NCI-H748 treated with DMSO at 0.1 percent for 48 hours (cell line): ENCODE measurements at places on chromosomes 6 and 20.

- DNase-seq = no peak
These were observed 174.0 kb downstream of the GJA10 start for GRCh38 chr6:90068264-90068663.

GRCh38 chr20:37956107-37956585 is 53.2 kb downstream of the VSTM2L start:
- peak; percentile 64 for DNase-seq

GRCh38 chr6:97663252-97663651 is 380.2 kb upstream of the MMS22L start:
- DNase-seq = no peak

DNA sequence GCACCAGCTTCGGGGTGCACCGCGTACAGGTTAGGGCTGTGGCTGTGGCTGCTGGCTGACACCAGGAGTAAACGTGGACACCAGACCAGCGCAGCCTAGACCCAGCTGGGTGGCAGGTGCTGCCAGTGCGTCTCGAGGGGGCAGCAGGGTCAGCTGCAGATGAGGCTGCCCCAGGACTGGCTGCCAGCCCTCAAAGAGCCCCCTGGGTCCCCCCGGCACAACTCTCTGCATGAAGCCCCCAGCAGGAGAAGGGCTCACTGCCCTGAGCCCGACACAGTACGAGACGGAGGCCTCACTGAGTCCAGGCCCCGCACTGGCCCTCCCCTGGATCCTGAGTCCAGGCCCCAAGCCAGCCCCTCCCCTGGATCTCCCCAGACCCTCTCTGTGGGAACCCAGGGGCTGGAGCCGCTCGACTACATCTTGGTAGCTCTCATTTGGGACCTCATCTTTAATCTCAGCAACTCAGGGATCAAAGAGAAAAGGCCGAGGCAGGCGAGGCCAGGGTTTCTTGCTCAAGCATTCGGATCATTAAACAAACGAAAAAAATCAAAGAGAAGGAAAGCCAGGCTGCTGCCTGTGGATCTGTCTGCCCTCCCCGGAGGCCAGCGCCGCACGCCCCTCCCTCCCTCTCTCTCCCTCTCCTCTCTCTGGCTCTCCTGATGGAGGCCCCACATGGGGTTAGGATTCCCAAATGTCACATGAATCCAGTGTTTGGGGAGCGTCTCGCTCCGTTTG is 7.0 kb upstream of the NKAIN4 start:
- DNase-seq = no peak

- no peak for DNase-seq
These were observed 254.0 kb downstream of the GMDS start for GRCh38 chr6:1991332-1991878.
